ENCODE measurements at places on chromosomes 13 and 19. TPM values are rescaled to one million over a fixed set of nuclear protein-coding genes. Genes with fewer than 3 reads are reported as not detected.
A peak's percentile ranks its signal among the peaks of the same experiment; 100 is the strongest.

The GTPBP3 gene
- total RNA-seq: 47.5 TPM

The TMC4 gene
- total RNA-seq: 32.7 TPM

GRCh38 chr19:39913682-39914333 lies 20.6 kb downstream of the FCGBP start:
- no peak overlapping the region for H3K4me3 ChIP-seq
- no peaks in the 10 kb centered on the region for H3K36me3 ChIP-seq
- H3K27ac ChIP-seq: no peak overlapping the region

DNA sequence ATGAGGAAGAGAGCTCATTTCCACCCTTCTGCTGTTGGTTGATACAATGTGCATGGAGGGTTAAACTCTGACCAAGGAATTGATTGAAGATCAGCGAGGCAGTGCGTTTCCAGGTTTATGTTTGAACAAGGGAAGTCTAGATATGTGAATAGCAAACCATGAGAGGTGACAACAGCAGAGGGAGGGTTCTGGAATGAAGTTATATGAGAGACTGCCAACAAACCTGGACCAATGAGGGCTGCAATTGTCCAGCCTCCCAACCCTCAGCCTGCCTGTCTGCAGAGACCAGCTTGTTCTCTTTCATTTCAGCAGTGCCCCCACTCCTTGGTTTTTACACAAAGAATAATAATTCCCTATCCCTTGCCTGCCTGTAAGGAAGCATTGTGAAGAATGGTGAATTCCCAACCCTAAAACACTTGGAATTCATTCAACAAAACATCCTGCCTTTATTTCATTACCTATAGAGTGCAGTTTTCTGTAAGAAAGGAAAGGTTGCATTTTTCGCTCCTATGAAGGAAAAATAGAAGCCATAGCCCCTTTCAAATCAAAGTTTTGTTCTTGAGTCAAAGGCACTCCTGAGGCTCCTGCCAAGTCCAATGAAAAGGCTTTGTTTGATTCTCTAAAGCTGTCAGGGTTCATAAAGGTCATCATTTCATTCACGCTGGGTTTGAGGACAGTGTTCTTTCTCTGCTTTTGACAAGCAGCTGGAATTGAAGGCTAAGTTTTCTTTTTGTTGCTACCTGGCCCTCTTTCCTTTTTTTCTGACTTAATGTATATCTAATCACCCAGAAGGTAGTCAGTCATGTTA lies 53.6 kb upstream of the ABCC4 start:
- no peak overlapping the region for H3K4me3 ChIP-seq
- DNase-seq: no peak
- H3K36me3 ChIP-seq: no peaks in the 10 kb centered on the region
- H3K27me3 ChIP-seq: no peaks in the 10 kb centered on the region

DNA sequence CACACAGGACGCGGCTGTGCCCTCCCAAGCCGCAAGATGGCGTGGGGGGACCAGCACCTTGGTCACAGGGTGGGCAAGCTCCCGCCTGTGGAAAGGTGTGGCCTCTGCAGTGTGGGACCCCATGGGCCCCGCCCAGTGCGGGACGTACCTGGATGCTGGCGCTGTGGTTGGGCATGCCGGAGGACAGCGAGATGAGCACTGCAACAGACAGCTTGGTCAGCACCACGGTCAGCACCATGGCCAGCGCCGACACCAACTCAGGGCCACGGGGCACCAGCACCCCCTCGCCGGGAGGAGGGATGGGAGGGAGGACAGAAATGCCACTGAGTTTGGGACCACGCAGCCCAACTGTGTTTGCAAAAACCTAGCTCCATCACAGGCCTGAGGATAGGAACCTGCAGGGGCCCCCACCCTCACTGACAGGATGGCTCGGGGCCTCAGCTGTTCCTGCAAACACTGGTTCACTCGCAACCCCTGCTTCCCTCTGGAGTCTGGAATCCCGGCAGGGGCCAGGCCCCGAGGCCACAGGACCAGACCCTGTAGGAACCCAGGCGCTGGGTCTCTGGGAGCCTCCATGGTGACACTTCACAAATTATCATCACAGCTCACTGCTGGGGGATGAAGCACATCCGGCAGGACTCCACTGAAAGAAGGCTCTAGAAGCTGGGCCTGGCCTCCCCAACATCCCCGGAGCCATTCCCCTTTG lies 27.1 kb downstream of the IZUMO4 start:
- peaks cover 73% of the 10 kb centered on the region for H3K36me3 ChIP-seq
- H3K27ac ChIP-seq: no peak overlapping the region
- no peak overlapping the region for H3K4me3 ChIP-seq
- no peaks in the 10 kb centered on the region for H3K27me3 ChIP-seq
- H3K4me1 ChIP-seq: no peaks in the 10 kb centered on the region

GRCh38 chr13:101691341-101691860 lies 238.9 kb downstream of the ITGBL1 start:
- H3K27ac ChIP-seq: no peak overlapping the region
- H3K4me1 ChIP-seq: peaks cover 4% of the 10 kb centered on the region
- H3K27me3 ChIP-seq: peaks cover 5% of the 10 kb centered on the region

GRCh38 chr13:19782049-19782726 lies 557 bp downstream of the PSPC1 start:
- no peaks in the 10 kb centered on the region for H3K27me3 ChIP-seq
- peak; percentile 66 for DNase-seq
- peaks cover 8% of the 10 kb centered on the region for H3K36me3 ChIP-seq
- no peaks in the 10 kb centered on the region for H3K4me1 ChIP-seq
- H3K4me3 ChIP-seq: peak overlapping the region; percentile 86
- peak overlapping the region; percentile 94 for H3K27ac ChIP-seq
